ENCODE measurements at places on chromosomes 5 and 9.

GRCh38 chr5:131814990-131815389, 18.2 kb upstream of the FNIP1 start:
- no peak for DNase-seq

DNA sequence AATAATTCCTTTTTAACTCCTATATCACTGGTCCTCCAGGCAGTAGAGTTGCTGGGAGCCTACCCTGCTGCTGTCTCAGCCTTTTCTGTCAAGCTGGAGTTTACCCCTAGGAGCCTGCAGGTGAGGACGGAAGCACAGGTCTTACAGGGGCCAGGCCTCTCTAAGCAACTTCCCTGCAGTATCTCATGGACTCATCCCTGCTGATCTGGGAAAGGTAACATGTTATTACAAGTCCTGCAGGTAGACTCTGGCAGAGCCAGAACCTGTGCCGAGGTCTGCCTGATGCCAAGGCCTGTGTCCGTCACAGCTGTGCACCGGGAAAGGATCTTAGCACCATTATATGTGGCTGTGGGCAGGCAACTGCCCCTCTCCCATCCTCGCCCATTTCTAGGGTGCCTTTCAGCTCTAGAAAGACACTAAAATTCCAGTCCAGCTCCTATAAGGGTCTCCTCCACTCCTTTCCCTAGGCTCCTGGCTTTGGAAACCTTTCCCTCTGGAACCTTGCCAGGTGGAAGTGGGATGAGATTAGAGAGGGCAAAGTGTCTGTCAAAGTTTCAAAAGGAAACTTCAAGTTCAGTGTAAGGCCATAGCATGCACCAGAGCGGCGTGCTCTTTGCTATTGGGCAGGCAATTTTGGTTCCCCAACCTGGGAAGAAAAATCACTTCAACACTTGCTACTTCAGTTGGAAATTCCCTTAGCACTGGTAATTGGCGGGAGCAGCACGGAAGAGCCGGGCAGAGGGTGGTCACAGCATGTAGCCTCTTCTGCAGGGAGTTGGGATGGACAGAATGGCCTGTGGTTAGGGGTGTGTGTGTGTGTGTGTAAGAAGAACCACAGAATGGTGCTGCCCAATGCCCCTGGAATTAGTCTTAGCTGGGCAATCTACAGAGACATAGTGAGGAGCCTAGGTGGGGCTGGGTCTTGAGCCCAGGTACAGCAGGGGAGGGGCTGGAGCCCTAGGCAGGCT, 17.5 kb downstream of the TMEM171 start:
- no peak for DNase-seq

- no peak for DNase-seq
These were observed 56.7 kb upstream of the LPAR1 start for GRCh38 chr9:111094958-111095357.

- DNase-seq, result no peak
These were observed 49.6 kb downstream of the GNA14 start for GRCh38 chr9:77598524-77598923.

DNA sequence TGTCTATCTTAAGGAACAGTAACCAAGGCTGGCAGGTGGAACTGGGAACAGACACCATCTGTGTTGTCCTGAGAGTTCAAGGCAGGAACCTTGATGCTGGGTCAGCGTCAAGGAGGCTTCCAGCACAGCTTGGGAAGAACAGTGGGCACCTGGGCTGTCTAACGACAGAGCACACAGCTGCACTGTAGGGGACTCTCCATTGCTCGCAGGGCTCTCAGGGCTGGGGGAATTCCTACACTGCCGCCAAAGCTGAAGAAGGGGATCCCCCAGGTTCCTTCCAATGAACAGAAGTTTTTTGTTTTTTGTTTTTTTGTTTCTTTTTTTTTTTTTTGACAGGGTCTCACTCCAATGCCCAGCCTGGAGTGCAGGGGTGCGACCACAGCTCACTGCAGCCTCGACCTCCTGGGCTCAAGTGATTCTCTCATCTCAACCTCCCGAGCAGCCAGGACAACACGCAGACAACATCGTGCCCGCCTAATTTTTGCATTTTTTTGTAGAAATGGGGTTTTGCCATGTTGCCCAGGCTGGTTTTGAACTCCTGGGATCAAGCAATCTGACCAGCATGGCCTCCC, 81.9 kb downstream of the PTPN3 start:
- no peak for DNase-seq

GRCh38 chr5:2666081-2666480, 85.4 kb downstream of the IRX2 start:
- no peak for DNase-seq

DNA sequence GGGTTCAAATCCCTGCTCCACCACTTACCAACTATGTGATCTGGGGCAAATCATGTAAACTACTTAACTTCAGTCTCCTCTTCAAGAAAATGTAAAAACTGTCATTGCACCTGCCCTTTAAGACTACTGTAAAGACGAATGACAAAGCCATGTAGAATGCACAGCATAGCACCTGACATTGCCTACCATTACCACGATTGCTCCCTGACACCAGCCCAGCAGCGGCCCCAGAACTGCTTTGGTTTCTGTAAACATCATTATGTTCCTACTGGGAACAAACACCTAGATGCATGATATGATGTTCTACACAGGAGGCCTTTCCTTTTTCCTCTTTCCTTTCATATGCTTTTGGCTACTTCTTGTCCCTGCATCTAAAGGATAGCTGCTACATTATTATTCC, 23.1 kb upstream of the PLPP6 start:
- no peak for DNase-seq

DNA sequence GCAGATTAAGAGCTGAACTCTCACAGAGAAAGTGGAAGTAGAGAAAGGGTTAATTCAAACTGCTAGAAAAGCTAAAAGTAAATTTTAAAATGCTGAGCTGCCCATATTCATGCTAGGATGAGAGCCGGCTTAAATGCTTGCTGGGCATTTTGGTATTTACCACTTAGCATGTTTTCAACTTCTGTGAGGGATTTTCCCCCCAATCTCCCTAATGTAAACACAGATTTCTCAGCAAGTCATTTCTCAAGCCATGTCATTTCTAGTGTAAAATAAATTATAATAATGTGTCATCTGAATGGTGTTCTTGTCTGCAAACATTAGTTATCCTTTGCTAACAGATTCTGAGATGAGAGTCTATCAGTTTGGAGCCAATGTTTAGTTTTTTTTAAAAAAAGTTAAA, 22.3 kb downstream of the RPS23 start:
- no peak for DNase-seq

DNA sequence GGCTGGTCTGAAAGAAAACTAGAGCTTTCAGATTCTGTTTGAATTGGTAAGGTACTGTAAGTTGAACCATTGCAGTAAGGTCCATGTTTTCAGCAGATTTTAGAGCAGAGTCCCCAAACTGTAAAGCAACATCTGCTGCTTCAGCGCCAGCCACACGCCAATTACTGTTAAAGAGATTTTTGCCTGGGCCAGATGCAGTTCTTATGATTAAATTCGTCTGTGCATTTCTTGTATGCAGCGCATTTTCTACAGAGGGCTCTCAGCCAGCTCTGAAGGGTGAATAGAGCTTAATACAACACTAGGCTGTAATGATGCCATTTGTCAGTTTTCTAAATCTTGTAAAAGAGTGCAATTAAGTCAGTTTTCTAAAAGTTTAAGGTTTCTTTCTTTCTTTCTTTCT, 246.3 kb downstream of the COX7C start:
- no peak for DNase-seq

DNA sequence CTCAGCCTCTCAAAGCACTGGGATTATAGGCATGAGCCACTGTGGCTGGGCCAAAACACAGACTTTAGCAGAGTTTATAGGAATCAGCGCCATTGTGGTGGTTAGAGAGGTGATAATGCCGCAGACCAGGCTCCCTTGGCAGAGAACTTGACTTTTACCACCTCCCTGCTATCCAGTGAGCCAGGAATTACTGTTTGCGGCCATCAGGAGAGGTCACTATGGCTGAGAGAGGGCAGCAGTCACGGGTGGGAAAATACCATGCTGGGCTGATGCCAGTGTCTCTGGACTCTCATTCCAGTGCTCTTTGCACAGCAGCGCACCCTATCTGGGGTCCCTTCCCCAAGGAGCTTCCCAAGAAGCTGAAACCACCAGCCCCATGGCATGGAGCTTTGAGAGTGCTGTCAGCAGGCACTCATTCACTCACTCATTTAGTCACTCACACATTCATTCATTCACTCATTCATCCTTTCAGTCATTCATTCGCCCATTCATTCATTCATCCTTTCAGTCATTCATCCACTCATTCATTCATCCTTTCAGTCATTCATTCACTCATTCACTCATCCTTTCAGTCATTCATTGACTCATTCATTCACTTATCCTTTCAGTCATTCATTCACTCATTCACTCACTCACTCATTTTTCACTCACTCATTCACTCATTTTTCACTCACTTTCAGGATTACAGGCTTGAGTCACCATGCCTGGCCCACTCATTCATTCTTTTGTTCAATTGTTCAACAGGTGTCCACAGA, 27.3 kb upstream of the RNU6ATAC start:
- DNase-seq, result no peak

GRCh38 chr5:56545016-56545415, 270.3 kb upstream of the MAP3K1 start:
- no peak for DNase-seq

DNA sequence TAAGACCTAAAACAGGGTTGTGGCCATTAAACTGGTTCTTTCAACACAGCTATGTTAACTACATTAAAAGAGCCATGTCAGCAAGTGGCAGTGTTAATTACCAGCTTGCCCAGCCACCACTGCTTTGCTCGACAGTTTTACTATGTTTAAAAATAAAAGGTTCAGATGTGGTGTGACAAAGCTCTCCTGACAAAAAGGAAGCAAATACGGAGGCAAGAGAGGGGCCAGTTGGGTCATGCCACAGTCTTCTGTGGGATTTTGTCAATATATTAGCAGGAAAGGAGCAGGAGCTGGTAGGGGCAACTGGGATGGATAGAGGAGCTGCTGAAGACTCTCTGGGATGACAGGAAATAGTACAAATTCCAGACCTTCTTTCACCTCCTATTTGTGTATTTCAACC, 113.5 kb upstream of the PCA3 start:
- no peak for DNase-seq

DNA sequence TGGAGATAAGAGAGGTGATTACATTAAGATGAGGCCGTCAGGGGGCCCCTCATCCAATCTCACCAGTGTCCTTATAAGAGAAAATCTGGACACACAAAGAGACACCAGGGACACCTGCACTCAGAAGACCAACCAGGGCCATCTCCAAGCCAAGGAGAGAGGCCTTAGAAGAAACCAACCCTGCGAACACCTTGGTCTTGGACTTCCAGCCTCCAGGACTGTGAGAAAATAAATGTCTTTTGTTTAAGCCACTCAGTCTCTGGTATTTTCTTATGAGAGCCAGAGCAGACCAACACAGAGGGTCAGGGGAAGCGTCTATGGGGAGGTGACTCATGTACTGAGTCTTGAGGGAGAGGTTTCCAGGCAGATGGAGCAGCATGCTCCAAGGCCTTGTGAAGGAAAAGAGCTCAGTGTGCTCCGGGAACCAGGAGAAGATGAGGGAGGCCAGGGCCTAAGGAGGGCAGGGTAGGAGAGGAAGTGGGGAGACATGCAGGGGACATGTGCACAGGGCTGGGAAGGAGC, 5.4 kb downstream of the PHYKPL start:
- DNase-seq, result no peak

GRCh38 chr5:43202380-43202779, 10.4 kb downstream of the NIM1K start:
- DNase-seq, result no peak

DNA sequence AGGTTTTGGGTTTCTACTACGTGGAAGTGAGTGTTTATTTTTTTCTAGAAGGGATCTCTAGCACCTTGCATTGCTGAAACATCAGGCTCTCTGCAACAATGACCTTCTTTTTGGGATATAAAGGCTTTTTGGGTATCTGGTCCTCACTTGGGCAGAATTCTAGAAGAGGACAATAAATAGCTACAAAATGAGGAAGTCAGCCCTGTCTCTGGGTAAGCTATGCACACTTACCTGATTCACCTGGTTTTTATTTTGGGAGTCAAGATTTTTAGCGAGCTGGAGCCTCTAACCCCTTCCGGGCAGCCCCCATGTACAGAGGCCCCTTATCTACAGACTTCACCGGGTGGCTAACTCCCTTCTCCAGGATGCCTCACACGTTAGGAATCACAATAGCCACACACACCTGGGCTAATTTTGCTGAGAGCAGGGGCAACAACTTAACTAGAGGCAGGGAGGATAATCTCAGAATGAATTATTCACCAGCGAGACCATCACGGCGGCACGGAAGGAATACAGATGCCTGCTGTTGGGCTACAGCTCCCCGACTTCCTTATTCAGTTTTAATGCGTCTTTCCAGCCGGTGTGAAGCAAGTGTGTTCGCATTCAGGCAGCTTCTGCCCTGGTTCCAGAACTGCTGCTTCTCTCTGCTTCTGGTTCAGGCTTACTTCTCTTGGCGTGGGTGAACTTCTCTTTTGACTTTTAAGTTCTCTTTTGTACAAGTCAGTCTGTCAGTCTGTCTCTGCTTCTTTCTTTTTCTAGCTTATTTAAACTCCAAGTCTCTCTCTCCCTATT, 341.0 kb upstream of the PANK3 start:
- DNase-seq, result no peak

DNA sequence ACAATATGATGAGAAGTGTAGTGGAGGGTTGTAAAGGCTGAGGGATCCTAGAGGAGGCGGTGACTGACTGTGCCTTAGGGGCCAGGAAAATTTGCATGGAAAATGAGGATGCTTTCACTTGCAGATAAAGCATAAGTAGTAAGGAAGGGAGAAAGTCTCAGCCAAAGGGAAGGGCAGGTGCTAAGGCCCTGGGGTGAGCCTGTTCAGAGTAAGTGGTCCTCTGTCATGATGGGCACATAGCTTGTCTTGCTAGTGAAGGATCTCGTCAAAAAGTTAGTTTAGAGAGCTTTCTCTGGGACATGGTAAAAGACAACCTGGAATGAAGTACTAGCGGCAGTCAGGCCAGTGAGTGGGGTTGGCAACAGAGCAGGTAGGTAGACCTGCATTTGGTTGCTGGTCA, 75.4 kb upstream of the CPLX2 start:
- no peak for DNase-seq

- no peak for DNase-seq
These were observed 12.7 kb downstream of the CD180 start for GRCh38 chr5:67183859-67184258.

DNA sequence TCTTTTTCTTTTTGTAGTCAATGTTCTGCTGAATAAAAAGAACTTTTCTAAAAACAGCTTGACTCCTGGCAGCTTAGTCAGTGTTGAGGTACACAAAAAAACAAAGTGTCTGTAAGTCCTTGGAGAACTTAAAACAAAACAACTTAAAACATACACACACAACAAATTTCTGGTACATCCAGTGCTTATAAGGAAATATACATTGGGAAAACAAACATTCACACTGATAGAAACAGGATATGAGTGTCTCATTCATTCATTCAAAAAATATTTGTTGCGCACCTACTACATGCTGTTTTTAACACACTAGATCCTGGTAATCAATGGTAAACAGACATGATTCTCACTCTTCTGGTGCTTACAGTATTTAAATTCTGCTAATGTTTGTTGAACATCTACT, 27.4 kb upstream of the MEGF9 start:
- no peak for DNase-seq

- no peak for DNase-seq
These were observed 27.6 kb upstream of the ECM2 start for GRCh38 chr9:92563116-92564100.

All from stimulated activated CD4-positive, alpha-beta T cell treated with anti-CD3 and anti-CD28 coated beads, Interleukin-1b, Interleukin-23, amount 100 ng/mL, for 1 hour (primary cell).